ENCODE measurements at places on chromosomes 3 and 15. TPM values are rescaled to one million over a fixed set of nuclear protein-coding genes. Genes with fewer than 3 reads are reported as not detected.

Gene PLCH1
- total RNA-seq, result 1.1 TPM

Gene FBXO40
- total RNA-seq, result not detected

Gene TNFAIP8L3
- total RNA-seq, result 34.7 TPM

Gene CIB2
- total RNA-seq, result 28.0 TPM

Gene CD276
- total RNA-seq, result 76.1 TPM

Gene SCN11A
- not detected for total RNA-seq

Gene KNG1
- total RNA-seq, result not detected

Gene PLA2G4D
- total RNA-seq, result not detected

Gene GHSR
- total RNA-seq, result not detected

Gene PLEKHO2
- total RNA-seq, result 6.9 TPM

Gene DAZL
- not detected for total RNA-seq

Gene B3GNT5
- total RNA-seq, result 30.7 TPM

Gene ISG20
- total RNA-seq, result 33.0 TPM

Gene LRRC31
- not detected for total RNA-seq

Gene SST
- not detected for total RNA-seq

Gene ZBBX
- total RNA-seq, result not detected

Gene HRG
- total RNA-seq, result not detected

Gene CPNE9
- total RNA-seq, result 0.30 TPM

Gene TMEM108
- not detected for total RNA-seq

Gene GOLGA8S
- total RNA-seq, result 0.08 TPM

Gene EAF2
- 1.6 TPM for total RNA-seq

Gene TUSC7
- total RNA-seq, result not detected

Gene ADGRG7
- not detected for total RNA-seq

Gene ISLR
- 0.50 TPM for total RNA-seq

Gene IL5RA
- not detected for total RNA-seq

Gene RPL32
- total RNA-seq, result 2,345 TPM

Gene NOX5
- 0.13 TPM for total RNA-seq

Gene CCR3
- total RNA-seq, result not detected

Gene MUC13
- 7.1 TPM for total RNA-seq

Gene OIP5
- total RNA-seq, result 13.0 TPM

Gene NR1I2
- not detected for total RNA-seq

Gene TMC3
- total RNA-seq, result not detected

Gene IL16
- total RNA-seq, result not detected

Gene TEX55
- total RNA-seq, result not detected

Gene MED12L
- total RNA-seq, result 0.45 TPM

Gene AHSG
- 0.13 TPM for total RNA-seq

Gene FRMD5
- 2.5 TPM for total RNA-seq

Gene MEX3B
- 3.2 TPM for total RNA-seq

Gene CLDN18
- not detected for total RNA-seq

Gene SMAD6
- total RNA-seq, result 30.5 TPM

Gene RBP2
- total RNA-seq, result not detected

Gene ARMC8
- total RNA-seq, result 38.0 TPM

Gene COX5A
- 547 TPM for total RNA-seq

Gene C3orf18
- total RNA-seq, result 2.3 TPM

Gene DALRD3
- total RNA-seq, result 25.8 TPM

Gene TEX9
- total RNA-seq, result 3.1 TPM

Gene SPINK8
- total RNA-seq, result not detected

Gene KCNAB1
- not detected for total RNA-seq

Gene GOLGA6L10
- 0.59 TPM for total RNA-seq

Gene CORO2B
- total RNA-seq, result 3.0 TPM

Gene CELF6
- total RNA-seq, result 0.12 TPM

Gene MAPKBP1
- 4.6 TPM for total RNA-seq

Gene DUOX1
- not detected for total RNA-seq

Gene CHRD
- total RNA-seq, result 0.35 TPM
